Astrocyte (in vitro differentiated cells and primary cell): ENCODE measurements at places on chromosomes 6 and 20. TPM values are rescaled to one million over a fixed set of nuclear protein-coding genes. Genes with fewer than 3 reads are reported as not detected.

Gene ECT2L
- total RNA-seq = not detected in 2 replicates

Gene ADNP
- 63.9 and 72.1 TPM in 2 replicates for total RNA-seq

Gene RAET1L
- not detected in 2 replicates for total RNA-seq

Gene ZC2HC1B
- not detected in 2 replicates for total RNA-seq

Gene KCNS1
- total RNA-seq = 2.2 and 2.3 TPM in 2 replicates

Gene SLC22A7
- total RNA-seq = not detected in 2 replicates

Gene ROS1
- total RNA-seq = not detected in 2 replicates

Gene ZSCAN12
- total RNA-seq = 5.0 and 6.3 TPM in 2 replicates

Gene C6orf58
- total RNA-seq = not detected in 2 replicates

Gene ISM1
- total RNA-seq = 0.50 and 0.98 TPM in 2 replicates

Gene TCP11
- not detected in 2 replicates for total RNA-seq

Gene SYTL3
- total RNA-seq = 0.82 and 1.2 TPM in 2 replicates

DNA sequence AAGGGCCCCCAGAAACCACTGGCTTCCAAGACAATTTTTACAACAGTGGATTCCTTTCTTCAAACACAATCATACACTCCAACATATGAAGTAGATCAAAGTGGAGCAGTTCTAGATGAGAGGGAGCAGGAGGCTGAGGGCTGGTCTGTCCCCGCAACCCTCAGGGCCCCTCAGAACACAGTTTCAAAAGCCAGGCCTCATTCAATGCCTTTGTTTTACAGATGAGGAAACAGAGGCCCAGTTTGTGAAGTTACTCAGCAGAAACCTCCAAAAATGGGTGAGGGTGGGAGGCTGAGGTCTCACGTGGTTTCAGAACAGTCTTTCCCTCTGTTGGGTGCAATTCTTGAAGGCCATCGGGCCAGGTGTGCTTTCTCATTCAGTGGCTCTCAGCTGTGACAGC, 134.9 kb downstream of the SCML4 start:
- DNase-seq = no peak

DNA sequence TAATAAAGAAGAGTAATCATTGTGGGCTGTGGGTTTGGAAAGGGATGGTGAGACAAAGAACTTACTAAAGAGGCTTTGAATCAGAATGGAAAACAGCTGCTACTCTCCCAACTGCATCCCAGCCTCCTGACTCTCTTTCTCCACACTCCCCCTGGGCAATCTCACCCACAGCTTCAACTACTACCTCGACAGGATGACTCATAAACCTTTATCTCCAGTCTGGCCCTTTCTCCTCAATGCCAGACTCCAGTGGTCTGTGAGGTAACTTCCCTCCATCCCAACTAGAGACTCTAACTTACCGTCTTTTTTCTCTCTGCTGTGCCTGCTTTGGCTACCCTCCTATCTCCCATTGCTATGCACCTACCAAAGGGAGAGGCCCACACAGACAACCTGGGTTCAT, 135.3 kb upstream of the RREB1 start:
- DNase-seq = peak; percentile 89

DNA sequence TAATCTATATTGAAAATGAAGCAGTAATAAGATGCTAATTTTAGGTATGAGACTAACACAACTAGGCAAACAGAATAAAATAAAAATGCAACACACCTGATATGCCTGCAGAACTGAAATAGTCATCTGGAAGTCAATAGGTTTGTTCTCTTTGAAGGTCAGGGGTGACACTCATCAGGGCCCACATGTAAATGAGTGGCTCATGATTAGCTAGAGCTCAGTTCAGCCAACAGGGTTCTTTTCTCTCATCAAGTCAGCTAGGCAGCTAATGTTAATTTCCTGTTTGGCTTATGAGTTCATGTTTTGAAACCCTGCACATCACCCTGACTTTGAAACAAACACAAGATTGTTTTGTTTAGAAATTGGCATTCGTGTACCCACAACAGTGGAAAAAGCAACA, 23.8 kb downstream of the SMLR1 start:
- DNase-seq = no peak

DNA sequence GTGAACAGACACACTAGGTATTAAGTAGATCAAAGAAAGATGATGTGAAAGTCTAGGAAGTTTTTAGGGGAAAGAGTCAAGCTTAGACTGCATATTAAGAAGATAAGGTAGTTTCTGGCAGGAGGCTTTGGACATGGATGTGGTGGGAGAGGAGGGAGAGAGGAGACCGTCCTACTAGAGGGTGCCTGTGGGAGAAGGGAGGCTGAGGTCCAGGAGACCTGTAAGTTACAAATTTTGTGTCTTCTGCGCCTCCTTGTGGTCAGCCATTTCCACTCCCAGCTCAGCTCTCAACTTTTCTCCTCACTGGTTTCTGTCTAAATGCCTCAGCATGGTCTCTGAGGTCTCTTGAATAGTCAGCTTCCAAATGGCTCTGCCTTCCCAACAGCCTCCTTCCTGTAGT, 193.5 kb downstream of the UNC5CL start:
- peak; percentile 10 for DNase-seq

- DNase-seq = peak; percentile 22
Observed at GRCh38 chr20:49400410-49400809, 82.1 kb downstream of the KCNB1 start.

GRCh38 chr20:63690898-63691710, 5.3 kb upstream of the TNFRSF6B start:
- DNase-seq = no peak

GRCh38 chr6:122730775-122731386, 48.6 kb upstream of the FABP7 start:
- no peak for DNase-seq

DNA sequence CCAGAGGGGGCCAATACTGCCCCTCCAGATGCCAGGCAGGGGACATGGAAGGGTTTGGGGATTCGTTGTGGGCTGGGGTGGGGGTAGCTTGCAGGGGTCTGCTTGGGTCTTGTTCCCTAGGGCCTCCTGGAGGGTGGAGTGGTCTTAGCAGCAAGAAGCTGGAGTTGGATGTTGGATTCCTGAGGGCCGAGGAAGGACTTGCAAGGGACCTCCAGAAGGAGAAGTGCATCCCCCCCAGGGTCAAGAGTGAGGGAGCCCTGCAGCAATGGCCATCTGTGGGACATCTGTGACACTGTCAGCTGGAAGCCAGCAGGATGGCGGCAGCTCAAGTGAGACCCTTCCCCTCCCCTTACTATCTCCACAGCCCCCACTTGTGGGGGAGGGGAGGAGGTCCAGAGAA, 25.4 kb upstream of the CCN5 start:
- no peak for DNase-seq

- no peak for DNase-seq
Observed at GRCh38 chr6:99446076-99446475, 21.0 kb upstream of the PNISR start.

DNA sequence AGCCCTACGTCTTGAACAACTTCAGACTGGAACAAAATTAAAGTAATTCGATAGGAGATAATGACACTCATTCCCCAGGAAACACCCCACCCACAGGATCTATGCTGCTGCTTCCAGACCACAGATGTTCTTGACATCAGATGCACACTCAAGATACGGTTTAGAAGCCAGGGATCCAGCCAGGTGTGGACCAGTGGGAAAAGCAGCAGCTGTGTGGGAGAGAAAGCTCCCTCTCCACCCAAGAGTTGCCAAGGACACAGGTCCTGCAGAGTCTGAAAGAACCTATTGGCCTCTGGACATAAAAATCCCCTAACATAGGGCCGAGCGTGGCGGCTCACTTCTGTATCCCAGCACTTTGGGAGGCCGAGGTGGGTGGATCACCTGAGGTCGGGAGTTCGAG, 91.7 kb upstream of the NFATC2 start:
- no peak for DNase-seq

- no peak for DNase-seq
Observed at GRCh38 chr6:41064841-41065240, 7.3 kb downstream of the OARD1 start.

DNA sequence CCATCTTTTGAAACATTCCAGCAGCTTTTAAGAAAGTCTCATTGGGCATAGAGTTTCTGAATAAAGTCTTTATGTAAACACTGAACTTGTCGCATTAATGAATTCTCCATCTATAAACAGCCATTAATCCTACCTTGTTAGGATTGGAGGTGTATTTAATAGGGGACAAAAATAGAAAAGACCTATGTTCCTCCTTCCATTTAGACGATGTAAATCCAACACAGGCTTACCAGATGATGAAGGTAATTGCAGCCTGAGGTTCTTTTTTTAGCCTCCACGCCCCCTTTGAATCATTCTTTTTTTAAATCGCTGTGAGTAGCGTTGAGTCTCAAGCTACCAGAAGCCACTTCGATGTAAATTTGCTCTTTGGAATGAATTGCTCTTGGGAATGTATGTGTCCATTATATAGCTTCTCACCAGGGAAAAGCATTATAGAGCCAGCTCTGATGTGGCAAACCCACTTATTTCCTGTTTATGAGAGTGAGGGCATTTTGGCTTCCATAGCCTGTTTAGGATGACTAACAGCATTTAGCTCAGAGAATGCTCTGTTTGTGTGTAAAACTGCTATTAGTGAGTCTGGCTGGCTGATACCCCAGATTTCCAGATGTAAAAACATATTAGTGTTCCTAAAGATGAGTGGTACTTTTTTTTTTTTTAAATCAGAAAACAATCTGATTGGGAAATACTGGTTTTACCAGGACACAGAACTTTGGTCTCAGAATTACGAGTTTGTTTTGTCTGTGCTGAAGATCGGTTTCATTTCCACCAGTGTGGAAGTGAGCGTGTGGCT, 74.9 kb upstream of the CLDN20 start:
- DNase-seq = peak; percentile 97

GRCh38 chr6:112237066-112237465, 17.3 kb downstream of the LAMA4 start:
- no peak for DNase-seq

DNA sequence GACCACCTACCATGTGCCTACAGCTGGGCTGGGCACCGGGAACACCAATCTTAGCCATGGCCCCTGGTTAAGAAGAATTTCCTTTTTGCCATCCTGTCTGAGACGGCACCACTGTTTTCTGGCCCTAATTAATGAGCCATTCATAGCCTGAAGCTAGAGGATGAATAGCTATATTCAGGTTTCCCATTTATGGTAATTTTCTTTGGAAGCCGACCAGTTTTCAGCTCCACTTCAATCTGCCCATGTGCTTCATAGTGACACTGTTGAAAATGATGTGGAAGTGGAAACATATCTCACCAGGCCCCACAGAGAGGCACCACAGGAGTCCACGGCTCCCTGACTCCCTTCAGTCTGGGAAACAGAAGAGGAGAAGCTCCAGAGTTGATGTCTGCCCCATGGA, 22.6 kb upstream of the ULBP3 start:
- DNase-seq = peak; percentile 21

GRCh38 chr6:25942561-25943147, 12.2 kb upstream of the SLC17A2 start:
- DNase-seq = no peak
